ENCODE measurements at places on chromosomes 3 and 15.
A peak's percentile ranks its signal among the peaks of the same experiment; 100 is the strongest.

GRCh38 chr15:58932710-58933280 is 684 bp downstream of the SLTM start:
- peak; percentile 44 for DNase-seq

- DNase-seq, result no peak
Measured at GRCh38 chr3:25884981-25885380, 95.1 kb downstream of the OXSM start.

DNA sequence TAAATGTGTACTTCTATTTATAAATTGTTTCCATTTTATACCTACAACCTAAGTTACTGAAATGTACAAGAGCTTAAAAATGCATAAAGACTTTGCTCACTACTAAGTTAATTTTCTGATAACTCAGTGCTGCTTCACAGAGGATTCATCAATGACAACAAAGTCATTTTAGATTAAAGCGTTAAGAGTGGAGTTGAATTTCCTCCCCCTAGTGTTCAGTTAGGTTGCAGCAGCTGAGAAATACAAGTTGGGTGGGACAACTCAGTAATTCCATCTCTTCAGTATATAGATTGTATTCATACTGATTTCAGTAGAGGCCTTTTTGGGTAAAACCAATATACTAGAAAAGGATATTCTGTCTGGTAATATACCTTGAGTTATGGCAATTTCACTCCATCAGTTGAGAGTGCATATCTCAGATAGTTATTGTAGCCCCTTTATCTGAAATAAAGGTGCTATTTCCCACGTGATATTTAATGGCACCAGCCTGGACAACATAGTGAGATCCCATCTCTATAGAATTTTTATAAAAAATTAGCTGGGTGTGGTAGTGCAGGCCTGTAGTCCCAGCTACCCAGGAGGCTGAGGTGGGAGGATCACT is 6.9 kb upstream of the RPL35A start:
- peak; percentile 79 for DNase-seq

- DNase-seq, result no peak
Measured at GRCh38 chr3:85142626-85143025, 183.8 kb downstream of the CADM2 start.

GRCh38 chr3:10374311-10374710 is 53.4 kb upstream of the SEC13 start:
- no peak for DNase-seq

DNA sequence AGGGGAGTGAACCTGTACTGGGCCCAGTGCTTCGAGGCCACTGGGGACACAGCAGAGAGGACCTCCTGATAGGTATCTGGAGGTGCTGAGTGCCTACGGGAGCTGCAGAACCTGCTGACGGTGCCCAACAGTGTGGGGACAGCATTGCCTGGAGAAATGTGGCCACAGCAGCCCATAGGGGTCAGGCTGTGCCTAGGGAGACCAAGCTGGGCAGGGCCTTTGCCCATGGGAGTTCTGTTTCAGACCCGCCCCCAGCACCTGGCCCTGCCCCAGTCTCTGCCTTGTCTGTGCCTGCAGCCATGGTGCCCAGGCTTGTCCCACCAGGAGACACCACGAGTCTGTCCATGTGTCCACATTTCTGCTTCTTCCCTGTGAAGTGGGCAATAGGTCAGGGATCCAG is 15.3 kb upstream of the RPL32 start:
- DNase-seq, result no peak

GRCh38 chr3:150222691-150223489 is 185.2 kb upstream of the TSC22D2 start:
- no peak for DNase-seq

- no peak for DNase-seq
Measured at GRCh38 chr3:49609314-49609713, 55.0 kb downstream of the BSN start.

DNA sequence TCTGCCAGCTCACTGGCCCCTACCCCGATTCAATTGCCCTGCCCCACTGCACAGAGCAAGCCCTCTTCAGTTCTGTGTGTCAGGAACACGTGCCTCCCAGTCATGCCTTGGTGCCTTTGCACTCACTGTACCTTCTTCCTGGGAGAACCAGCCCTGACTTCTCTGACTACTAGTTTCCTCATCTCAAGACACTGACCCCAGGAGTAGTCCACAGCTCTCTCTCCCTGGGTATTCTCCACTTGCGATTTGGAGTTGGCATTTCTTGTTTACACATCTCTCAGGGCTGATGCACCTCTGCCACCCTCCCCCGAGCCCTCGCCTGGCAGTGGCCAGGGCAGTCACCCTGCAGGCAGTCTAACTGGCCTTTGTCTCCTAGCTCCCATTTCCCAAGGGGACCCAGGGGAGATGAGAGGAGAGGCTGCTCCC is 5.7 kb downstream of the CISH start:
- DNase-seq, result peak; percentile 87

DNA sequence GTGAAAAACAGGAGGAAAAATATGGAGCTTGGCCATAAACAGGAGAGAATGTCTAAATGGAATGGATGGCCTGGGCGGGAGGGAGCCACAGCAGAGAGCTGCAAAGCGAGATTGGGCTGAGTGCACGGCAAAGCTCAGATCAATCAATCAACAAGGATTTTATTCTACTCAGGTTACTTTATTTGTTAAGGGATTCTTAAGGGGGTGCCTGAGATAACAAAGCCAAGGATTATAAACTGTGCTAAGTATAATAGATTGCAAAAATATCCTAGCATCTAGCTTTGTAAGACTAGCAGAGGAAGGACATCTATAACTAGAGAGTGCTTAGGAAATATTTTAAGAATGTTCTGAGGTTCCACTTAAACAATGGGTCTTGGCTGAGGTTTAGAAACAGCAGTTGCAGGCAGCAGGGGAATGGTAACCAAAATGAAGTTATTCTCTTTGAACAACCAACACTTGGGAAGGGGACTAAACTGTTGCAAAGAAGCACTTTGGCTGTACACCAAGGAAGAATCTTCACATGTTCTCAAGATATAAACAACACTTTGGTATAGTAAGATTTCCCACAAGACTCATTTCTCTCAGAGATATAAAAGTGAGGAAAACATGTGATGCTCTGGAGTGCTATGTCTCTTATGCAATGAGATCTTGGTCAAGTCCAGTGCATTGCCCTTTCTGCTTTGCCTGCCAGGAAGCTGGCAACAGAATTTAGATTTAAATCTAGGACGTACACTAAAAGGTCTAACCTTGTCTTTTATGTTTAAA is 35.5 kb downstream of the TMEM212 start:
- no peak for DNase-seq

- no peak for DNase-seq
Measured at GRCh38 chr15:58741032-58741431, 8.5 kb downstream of the ADAM10 start.

GRCh38 chr15:36110659-36110993 is 468.8 kb upstream of the CDIN1 start:
- DNase-seq, result no peak

- DNase-seq, result no peak
Measured at GRCh38 chr3:69972672-69973071, 26.9 kb upstream of the SAMMSON start.

DNA sequence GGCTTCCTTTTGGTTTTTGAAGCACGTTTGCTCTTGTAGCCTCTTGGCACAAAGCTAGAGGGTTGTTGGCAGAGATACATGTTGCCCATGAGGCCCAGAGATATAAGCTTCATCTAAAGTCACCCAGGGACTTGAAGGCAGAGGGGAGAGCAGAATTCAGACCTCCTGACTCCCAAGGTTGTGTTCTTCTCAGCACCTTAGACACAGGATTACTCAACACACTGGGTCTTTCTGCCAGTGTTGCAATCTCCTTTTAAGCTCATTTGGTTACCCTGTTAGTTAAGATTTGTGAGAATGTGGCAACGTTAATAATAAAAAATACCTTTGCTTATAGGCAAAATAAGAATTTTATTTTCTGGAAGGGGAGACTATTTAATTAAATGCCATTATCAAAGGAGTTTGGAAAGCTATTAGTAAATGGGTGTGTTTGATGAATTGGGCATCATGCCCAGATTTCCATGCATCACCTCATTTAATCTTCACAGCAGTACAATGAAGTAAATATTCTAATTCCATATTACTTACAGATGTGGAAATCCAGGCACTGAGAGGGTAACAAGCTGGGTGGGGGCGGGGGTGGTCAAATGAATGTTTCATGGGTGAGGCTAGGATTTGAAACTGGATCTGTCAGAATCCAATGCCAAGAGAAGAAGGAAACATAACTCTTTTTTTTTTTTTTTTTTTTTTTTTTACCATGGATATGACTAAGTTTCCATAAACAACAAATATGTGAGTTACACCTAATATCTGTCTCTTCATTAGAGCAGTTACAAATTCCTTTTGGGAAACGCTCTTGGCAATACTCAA is 183.3 kb downstream of the NR1D2 start:
- DNase-seq, result no peak

DNA sequence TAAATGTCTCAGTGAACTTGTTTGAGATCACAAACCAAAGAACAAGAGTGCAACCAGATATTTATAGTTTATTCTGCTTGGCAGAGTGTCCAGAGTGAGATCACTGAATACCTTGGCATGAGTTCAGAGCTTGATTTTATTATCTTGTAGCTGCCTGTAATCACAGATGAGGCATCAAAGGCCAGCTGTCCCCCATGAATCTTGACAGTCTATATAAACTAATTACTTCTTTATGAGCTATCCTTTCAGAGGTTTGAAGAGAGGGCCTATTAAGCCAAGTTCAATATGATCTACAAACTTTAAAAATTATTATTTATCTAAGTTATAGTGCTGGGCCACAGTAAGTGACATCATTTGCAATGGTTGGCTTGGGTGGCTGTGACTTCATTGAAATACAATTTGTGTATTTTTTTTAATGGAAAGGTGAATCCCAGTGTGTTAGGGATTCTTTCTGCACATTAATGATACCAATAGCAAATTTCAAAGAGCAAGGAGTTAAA is 251.5 kb downstream of the CLSTN2 start:
- no peak for DNase-seq

GRCh38 chr3:160403028-160403545 is 3.6 kb downstream of the SMC4 start:
- DNase-seq, result no peak

- no peak for DNase-seq
Measured at GRCh38 chr3:129248286-129248979, 973 bp upstream of the COPG1 start.

Measured in T47D (cell line).